ENCODE measurements at places on chromosomes 12 and 14.
A peak's percentile ranks its signal among the peaks of the same experiment; 100 is the strongest.

GRCh38 chr14:70045310-70045709 is 143.4 kb downstream of the SLC8A3 start:
- DNase-seq: no peak

DNA sequence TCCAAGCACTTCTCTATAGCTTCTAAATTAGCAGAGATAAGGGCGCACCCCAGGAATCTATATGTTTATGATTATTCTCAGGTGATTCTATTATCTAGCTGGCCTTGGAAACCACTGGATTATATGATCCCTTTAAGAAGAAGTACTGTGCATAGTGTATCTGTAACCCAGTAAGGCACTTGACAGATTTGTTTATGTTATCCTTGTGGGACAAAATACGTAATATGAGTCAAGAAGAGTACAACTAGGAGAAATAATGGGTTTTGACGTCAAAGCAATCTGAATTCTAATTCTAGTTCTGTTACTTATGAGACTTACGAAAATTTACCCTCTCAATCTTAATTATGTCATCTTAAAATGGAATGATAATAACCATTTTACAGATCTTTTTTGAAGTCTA is 259.6 kb upstream of the NAV3 start:
- DNase-seq: no peak

GRCh38 chr12:1594006-1594260 is 448 bp downstream of the FBXL14 start:
- no peak for DNase-seq

DNA sequence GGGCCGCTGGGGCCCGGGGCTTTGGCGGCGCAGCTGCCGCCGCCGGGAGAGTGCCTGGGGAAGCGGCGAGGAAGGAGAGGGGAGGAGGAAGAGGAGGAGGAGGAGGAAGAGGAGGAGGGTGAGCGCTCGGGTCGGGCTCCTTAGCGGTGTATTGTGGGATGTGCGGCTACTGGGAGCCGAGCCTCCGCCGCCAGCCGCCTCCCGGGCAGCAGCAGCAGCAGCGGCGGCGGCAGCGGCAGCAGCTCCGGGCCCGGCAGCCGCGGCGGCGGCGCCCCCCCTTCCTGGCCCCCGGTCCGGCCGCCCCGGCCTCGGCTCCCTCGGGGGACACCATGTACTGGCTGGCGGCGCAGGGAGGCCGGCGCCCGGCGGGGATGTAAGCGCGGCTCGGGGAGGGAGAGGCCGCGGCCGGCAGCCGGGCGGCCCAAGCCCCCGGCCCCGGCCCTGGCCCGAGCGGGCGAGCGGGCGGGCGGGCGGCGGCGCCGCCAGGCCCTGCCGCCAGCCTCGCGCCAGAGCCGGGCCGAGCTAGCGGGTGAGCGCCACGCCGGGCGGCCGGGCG is at the start of gene SETD1B:
SETD1B (plus strand) TSS at position 149 of the 556 bp plus-strand sequence. CDS start 729 bp downstream, outside the sequence.
- no peak for DNase-seq

- no peak for DNase-seq
These were observed 178.3 kb downstream of the IPO8 start for GRCh38 chr12:30517320-30517719.

- no peak for DNase-seq
These were observed at the start of gene PTPN6 for GRCh38 chr12:6950811-6951540. Gene PTPN6, plus strand, starts transcription at chr12:6951356. Its CDS starts 157 bp downstream, at chr12:6951513.

DNA sequence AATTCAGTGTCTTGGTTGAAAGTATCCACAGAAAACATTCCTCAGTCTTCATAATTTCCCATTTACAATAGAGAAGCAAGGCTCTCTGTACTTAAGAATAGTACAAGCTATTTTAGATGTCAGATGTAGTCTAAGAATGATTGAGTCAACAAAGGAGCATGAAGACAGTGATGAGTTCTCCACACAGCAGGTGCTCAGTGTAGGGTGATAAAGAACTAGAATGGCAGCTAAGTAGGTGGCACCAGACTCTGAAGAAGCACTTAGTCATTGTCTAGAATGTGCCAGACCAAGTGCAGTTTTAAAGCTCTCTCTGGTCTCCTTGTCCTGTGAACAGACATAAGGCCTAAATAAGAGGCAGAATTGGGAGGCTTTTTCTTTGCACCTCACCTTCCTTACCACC is 504.6 kb downstream of the NRXN3 start:
- DNase-seq: no peak

- DNase-seq: no peak
These were observed 664.7 kb downstream of the NRXN3 start for GRCh38 chr14:78834766-78835451.

- no peak for DNase-seq
These were observed 2.4 kb upstream of the RXYLT1 start for GRCh38 chr12:63777340-63777739.

DNA sequence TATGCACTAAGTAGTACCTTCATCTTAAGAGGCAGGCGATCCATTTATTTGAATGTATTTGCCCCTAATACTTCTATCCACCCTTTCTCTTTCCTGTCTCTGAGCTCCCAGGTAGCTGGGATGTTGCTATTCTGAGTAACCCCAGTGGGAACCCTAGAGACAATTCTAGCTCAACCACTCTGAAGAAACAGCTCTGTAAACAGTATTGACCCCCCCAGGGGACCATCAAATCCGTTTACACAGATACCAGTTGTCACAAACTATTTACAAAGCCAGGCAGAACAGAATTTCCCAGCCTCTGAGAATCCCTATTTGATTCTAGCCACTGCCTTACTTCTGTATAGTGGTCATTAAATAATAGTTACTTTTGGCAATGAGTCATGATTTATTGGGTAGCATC is 64.9 kb downstream of the MIPOL1 start:
- no peak for DNase-seq

DNA sequence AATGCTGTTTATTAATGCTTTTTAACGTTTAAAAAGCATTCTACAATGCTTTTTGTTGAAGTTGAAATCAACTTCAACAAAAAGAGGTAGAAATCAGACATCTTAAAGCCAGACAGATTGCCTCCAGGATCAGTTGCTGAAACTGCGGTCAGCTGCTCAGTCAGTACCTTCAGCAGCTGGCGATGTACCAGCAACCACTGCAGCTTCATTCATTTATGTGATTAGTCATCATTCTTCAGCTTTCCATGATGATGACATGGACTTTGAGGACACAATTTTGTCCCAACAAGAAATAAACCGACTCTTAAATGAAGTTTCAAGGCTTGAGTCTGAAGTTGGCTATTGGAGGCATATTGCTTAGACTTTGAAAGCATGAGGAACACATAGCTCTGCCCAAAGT is 31.5 kb upstream of the NUAK1 start:
- no peak for DNase-seq

- DNase-seq: no peak
These were observed 409.9 kb upstream of the SOX5 start for GRCh38 chr12:24359418-24359817.

DNA sequence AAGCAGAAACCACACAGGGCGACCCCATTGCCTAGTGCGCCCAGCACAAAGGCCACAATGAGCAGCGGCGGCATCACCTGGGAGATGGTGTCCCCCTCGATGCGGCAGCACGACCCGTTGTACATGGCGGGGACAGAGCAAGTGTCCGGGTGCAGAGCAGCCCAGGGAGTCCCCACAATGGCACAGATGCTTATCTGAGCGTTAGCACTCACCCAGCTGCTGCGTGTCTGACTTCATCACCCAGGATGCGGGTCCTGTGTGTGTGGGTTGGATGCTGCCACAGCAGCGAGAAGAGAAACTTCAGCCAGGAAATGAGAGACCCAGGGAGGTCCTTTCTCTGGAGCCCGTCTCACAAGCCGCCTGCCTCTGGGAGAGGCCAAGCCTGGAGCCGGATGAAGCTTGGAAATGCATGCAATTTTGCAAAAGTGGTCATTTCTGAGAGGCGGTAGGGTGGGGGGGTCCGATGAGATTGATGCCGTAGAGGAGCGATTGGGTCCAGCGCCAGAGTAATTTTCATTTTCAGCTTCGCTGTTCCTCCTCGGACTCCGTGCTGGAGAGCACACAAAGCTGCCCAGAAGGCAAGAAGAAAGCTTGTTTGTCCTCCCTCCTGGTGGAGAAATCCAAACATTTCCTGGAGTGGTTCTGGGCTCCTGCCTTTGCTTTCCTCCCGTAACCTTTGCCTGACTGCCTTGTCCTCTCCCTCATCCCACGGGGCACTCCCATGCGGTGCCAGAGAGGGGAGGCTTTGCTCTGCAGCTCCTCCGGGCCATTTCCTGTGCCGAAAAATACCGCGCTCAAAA is at the start of gene HCAR1:
HCAR1 (minus strand) TSS at position 630 of the 800 bp plus-strand sequence; CDS start at position 125, 505 bp downstream.
- DNase-seq: no peak

DNA sequence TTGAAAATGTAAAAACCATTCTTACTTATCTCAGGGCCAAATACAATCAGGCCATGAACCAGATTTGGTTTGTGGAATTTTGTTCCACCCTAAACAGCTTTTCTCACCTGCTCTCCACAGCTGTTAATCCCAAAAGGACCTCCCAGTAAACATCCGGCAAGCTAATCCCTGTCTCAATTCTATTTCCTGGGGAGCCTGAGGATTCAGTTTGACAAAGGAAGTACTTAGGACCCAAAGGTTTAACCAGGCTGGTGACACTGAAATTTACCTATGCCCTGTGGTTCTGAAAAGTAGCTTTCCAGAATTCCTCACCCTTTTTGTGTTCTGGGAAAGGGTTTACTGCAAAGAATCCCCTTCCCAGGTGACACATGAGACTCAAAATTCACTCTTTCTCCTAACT is 15.0 kb downstream of the CAPZA3 start:
- DNase-seq: no peak

DNA sequence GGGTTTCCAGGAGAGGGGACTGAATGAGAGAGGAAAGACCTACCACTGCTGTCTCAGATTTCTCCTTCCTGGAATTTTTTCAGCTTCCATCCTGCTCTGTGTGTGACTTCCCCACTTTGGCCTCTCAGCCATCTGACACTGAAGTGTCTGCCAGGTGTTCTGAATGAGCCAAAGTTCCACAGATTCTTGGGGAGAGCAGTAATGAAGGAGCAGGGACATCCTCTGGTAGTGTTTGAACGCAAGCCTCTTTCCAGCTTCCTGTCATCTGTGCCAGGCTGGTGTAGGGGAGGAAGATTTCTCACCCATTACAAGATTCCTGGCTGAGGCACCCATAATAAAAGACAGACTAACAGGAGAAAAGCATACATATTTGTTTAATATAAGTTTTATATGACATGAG is 141.7 kb upstream of the NRXN3 start:
- no peak for DNase-seq

- DNase-seq: no peak
These were observed 24.5 kb downstream of the ASB2 start for GRCh38 chr14:93951635-93952540.

DNA sequence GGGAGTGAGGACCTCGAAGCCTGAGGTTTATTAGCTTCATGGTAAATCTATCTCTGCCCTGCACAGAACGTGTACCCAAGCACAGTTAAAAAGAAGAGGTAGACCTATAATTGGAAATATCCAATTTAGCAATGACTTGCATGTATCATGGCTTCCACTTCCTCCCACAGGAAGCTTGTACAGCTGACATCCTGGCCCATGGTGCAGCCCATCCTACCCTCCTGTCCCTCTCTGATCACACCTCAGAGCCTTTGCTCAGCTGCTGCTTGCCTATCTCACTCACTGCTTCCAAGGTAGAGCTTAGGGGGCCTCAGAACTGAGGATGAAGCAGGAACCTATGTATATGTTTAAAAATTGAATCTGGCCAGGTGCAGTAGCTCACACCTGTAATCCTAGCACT is 4.3 kb upstream of the BCDIN3D start:
- peak; percentile 19 for DNase-seq

DNA sequence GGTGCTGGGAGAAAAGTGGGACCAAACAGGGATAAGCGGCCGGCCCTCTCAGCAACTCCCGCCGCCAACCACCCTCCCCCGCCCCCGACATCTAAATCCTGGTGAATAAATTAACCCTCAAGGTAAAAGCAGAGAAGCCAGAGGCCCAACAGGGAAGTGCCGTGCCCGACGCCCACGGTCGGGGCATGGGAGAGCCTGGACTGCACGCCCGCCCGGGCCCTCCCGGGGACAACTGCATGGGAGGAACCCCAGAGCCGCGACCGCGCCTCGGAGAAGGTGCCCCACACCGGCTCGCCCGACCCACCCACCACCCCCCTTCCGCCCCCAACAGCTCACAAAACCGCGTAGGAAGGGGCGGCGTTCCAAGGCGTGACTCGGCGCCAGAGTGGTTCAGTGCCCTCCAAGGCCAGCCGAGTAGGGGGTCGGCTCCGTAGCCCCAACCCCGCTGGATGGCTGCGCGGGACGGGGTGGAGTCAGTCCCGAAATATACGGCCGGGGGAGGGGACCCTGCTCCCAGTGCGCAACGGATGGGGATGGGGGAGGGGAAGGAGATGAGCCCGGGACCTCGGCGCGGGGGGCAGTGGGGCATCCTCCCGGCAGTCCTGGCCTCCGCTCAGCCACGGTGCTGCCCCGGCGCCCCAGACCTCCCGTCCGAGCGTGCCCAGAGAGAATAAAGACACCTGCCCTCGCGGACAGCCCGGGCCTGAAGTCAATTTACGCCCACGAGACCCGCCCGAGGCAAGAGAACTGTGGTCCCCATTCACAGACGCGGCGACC is 732 bp downstream of the SLC25A29 start:
- no peak for DNase-seq

- DNase-seq: no peak
These were observed 12.9 kb upstream of the MSI1 start for GRCh38 chr12:120381752-120382419.

GRCh38 chr14:85041618-85042017 is 488.3 kb upstream of the FLRT2 start:
- DNase-seq: no peak

DNA sequence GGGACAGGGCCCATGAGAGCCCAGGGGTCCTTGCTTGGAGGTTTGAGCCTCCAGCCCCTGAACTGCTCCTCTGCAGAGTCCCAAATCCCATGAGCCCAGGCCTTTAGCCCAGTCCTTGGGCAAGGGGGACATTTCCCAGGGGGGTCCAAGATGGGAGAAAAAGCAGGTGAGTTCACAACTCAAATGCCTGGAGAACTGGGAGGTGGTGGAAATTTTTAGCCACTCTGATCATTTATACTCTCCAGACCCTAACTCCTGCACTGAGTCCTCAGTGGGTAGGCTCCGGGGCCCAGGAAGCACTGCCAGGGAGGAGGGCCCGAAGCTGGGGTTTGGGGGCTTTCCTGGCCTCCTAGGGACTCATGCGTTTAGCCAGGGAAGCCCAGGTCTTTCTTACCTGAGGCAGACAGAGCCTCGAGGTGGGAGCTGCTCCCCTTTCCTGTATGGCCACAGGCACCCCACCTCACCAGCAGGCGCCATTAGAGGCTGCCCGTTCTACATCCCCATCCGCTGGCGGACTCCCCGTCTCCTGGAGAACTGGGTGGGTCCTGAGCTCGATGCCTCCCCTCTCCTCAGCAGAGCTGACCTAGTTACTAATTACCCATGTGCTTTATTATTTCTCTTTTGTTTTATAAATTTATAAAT is 998 bp downstream of the HNF1A start:
- no peak for DNase-seq

DNA sequence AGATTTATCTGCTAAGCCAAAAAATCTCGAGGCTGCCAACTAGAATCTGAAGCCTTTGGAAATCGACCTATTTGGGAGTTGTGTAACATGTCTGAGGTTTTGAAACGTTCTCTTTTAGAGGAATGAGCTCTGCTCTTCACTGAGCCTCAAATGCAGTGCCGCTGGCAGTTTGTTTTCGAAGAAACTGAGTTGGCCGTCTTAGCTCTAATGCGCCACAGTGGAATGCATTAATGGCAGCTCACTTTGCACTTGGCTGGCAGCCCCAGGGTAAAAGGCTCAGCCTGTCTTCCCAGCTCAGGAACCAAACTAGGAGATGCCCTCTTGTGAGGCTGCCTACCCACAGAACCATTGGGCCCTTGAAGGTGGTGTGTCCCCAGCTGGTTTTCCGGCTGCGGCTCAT is 53.8 kb downstream of the SFSWAP start:
- DNase-seq: no peak

All from vagina (tissue), 2 donors.